Cerebellar nuclear complex (tissue), 1 donor: ENCODE measurements at places on chromosomes 1 and 21.

DNA sequence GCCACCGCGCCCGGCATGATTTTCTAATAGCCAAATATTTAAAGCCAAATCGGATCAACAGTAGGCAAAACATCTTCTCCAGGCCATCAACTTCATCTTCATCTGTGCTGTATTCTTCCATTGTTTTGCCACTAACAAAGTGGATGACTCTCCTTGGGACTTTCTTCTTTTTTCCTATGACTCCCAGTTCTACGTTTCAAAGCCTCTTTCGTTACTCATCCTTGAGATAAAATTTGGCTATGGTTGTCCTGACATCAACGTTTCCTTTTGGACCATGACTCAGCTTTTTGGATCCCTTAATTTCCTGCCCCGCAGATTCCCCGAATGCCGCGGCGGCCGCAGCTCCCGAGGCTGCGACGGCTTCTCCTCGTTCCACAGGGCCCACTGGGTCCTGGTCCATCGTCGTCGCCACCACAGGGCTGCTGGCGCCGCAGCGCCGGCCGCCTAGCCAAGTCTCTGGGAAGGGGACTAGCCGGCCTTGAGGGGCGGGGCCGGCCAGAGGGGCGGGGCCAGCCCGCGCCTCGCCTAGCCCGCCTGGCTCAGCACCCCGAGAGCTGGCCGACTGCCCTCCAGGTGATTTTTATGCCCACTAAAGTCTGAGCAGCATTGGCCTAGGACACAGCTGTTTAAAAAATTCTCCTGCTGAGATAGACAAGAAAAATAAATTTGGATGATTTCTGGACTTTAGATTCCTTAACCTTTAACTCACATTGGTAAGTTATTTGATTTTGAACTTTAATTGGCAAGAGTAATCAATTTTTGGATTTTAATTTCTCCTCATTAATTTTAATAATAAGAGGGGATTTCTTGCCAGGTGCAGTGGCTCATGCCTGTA is 93.9 kb downstream of the ADCY10 start:
- DNase-seq = no peak

GRCh38 chr1:107777664-107778047 is 187.3 kb downstream of the VAV3 start:
- no peak for DNase-seq

- no peak for DNase-seq
Observed at GRCh38 chr1:197374428-197374827, 106.4 kb downstream of the CRB1 start.

DNA sequence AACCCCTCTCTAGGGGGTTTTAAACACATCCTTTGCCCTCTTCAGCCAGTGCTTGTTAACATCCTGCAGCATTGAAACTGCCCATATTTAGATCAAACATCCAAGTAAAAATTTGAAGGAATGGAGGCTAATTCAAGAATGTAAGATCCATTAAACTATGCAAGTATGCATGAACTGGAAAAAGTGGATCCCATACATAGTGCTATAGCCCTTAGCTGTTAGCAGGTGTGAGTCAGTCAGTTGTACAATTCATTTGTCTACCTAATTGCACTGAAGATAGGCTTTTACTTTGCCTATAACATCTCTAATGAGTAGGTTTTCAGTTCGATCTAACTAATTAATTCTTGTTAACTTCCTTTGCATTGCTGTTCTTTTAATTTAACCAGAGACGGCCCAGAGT is 270.9 kb downstream of the LMO4 start:
- DNase-seq = no peak

DNA sequence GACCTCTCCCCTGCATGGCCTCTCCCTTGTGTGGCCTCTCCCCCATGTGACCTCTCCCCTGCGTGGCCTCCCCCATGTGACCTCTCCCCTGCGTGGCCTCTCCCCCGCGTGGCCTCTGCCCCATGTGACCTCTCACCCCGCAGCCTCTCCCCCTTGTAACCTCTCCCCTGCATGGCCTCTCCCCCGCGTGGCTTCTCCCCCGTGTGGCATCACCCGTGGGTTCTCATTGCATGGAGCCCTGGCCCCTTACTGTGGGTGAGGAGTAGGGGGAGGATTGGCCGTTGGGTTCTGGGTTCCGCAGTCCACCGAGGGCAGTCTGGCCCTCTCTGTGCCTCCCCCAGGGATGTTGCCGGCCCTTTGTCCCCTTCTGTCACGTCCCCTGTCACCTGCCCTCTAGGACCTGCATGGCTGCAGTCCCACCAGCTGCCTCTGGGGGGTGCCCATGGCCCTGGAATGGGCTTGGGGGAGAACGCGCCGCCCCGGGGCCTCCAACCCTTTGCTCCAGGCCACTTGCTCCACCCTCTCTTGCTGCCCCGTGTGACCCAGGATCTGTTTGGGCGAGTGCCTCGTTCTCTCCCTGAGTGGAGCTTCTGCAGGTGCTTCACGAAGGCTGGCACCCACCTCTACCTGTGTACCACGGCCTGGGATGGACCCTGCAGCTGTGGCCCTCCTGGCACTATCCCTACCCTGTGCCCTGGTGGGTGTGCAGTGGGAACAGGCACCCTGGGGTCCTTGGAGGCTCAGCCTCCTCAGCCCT is 21.3 kb downstream of the RRP1 start:
- peak; percentile 6 for DNase-seq

GRCh38 chr1:158093376-158093775 is 87.3 kb upstream of the CD1D start:
- DNase-seq = no peak

- DNase-seq = no peak
Observed at GRCh38 chr1:174344162-174344561, 103.6 kb upstream of the GPR52 start.

GRCh38 chr21:21183092-21183491 is 184.9 kb downstream of the NCAM2 start:
- DNase-seq = no peak

DNA sequence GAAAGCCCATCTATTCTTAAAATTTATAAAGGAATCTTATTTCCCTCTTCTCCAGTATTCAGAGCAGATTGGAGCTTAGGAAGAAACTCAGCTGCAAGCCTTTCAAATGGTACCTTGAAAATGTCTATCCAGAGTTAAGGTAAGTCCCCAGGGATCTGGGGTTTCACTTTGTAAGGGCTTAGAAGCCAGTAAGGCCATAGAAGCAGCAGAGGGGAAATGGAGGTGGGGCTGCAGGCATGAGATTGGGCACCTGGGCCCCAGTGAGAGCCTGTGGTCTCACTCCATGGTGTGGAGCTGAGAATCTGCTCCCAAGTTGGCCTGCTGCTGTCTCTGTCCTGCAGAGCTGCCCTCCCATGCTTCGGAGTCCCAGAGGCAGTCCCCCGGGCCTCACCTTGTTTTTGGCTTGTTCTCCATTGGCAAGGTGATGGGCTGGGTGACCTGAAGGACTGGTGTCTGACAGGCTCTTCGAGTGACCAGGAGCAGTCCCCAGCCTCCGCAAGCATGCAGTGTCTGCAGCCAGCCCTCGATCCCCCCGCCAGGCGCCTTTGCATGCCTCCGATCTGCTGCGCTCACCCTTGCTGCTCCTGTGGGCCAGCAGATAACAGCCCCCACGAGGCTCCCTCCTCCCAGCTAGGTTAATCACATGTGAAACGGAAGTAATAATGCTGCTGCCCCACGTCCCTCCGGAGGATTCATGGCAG is 163.1 kb downstream of the PGBD5 start:
- no peak for DNase-seq

DNA sequence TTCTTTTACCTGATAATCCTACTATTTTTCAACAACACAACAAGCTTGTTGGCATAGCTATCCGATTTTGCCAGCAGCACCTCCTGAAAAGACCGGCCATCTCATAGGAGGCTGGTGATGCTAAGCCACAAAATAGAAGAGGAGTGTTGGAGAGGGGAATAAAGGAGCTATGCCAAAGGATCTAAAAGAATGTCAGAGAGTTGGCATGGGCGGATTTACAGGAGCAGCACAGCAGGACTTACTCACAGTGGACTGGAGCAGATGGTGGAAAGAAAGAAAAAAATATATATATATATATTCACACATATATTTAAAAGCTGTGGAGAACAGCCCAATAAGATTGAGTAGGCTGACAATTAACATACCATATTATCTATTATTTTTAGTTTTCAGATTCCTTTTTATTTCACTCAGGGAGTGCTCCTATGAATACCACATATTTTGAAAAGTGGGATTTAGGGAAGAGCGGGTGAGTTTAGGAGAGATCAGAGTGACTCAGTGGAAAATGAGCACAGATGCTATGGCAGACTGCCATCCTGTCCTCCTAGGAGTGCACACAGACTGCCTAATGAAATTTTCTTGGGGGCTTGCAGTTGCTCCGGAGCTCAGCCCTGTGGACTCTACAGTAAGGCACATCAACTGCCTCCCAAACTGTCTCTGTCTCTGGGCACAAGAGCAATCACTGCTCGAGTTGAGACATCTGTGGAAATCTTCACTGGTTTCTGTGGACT is 394.4 kb upstream of the CHRM3 start:
- DNase-seq = no peak

GRCh38 chr1:37755951-37756560 is 8.9 kb downstream of the EPHA10 start:
- DNase-seq = no peak

DNA sequence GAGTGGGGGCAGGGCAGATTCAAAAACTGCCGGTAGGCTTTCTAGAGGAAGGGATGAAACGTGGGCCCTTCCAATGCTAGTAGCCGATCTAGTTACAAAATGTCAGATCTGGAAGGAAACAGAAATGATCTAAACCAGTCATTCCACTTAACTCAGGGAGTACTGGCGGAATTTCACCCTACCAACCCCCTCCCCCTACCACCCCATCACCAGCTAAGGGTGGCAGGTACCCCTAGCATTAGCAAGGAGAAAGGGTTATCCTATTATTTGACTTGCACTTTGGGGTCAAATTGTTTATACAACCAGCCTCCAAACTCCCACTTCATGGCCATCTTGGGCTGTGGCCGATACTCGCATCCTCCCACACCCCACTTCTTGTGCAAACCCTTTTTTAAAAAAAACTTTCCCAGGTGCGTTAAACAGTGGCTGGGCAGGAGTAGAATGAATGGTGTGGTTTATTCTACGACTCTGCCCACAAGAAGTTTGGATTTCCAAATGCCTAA is 644 bp upstream of the MRPL24 start:
- no peak for DNase-seq

- DNase-seq = no peak
Observed at GRCh38 chr1:208115924-208116640, 128.1 kb downstream of the PLXNA2 start.

DNA sequence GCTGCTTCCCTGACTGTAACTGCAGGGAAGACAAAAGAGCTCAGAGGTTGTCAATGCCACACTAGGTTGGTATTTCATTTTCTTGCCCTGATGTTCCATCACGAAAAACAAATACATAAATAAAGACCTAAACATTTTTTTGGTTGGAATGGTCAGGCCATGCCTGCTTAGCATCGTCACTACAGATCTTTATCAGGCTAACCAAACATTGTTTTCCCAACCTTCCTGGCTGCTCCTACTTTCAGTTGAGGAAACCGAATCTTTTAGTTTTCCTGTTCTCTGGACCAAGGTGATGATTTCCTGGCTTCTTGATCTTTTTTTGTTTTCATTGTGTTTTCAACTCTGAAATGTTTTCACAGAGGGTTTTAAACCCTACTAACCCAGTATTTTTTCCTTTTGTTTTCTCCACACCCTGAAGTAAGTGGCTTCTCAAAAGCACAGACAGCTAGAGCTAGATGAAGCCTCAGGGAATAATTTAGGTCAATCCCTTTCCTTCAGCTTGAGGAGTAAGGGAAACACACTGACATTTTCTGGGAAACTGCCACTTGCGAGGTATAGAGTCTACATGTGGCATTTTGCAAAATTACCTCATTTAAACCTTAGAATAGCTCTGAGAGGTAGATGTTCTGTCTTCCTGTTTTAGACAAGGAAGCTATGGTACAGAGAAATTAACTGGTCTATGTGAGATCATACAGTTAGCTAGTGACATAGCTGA is 67.2 kb upstream of the CNN3 start:
- no peak for DNase-seq

DNA sequence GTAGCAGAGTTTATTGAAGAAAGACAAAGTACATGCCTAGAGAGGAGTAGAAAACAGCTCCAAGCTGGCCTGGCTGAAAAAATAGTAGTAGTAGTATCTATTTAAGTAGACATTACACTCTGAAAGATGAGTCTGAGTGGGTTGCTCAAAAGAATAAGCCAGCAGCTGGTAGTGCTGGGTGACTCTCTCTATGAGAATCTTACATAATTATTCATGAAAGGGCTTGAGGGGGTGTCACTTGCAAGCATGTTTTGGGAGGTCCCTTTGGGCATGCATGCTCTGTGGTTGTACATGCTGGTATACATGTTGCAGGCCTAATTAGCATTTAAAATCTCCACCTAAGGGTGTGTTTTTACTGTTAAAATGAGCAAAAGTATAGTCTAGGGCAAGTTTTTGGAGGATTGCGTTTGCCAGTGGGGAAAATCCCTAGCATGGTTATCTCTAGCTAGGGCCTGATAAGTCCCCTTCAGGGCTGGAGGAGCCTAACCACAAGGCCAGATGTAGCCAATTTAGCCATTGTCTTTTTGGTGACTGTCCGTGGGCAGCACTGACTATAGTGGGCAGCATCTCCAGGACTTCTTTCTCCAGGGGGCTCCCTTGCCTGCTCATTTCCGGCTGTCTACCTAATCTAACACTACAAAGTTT is 11.0 kb upstream of the FCGR2A start:
- no peak for DNase-seq

GRCh38 chr1:81812712-81813111 is 12.0 kb downstream of the ADGRL2 start:
- no peak for DNase-seq

- DNase-seq = peak; percentile 38
Observed at GRCh38 chr1:57403201-57403600, 20.7 kb downstream of the DAB1 start.

- no peak for DNase-seq
Observed at GRCh38 chr1:191707288-191707687, 451.0 kb upstream of the RGS18 start.

DNA sequence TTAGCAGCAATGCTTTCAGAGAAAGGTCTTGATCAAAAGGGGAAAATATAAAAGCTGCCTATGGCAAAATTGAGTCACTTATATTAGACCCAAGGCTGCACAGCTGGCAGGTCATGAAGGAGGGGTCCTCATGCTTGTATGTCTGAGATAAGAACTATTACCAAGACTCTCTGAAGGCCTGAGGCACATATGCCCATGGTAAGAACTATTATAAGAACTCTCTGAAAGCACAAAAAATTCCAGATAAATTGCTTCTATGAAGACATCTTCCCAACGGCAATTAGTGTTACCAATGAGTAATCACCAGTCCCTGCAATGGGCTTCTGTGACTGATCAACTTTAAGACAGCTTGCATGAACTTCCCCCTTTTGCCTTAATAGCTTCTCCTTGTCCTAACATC is 42.8 kb upstream of the LRIF1 start:
- DNase-seq = no peak

GRCh38 chr1:247375747-247376146 is 40.2 kb upstream of the NLRP3 start:
- DNase-seq = no peak
